ENCODE measurements at places on chromosomes 3 and 15.
A peak's percentile ranks its signal among the peaks of the same experiment; 100 is the strongest.

GRCh38 chr3:28036599-28037575 is 204.5 kb upstream of the CMC1 start:
- DNase-seq, result no peak

GRCh38 chr15:78922527-78922926 is 22.3 kb downstream of the CTSH start:
- no peak for DNase-seq

DNA sequence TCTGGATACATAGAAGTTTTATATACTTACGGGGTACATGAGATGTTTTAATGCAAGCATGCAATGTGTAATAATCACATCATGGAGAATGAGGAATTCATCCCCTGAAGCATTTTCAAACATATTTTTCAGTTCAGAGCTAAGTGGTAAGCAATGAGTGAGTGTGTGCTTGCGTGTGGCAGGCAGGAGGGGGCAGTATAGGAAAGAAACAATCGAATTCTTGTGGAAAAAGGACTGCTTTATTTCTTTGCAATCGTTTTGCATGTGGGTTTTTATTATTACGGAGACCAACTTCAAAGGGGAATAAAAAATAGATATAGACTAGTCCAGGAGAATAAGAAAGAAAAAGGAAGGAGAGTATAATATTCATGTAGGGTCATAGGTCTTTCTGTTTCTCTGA is 271.6 kb downstream of the CHL1 start:
- no peak for DNase-seq

DNA sequence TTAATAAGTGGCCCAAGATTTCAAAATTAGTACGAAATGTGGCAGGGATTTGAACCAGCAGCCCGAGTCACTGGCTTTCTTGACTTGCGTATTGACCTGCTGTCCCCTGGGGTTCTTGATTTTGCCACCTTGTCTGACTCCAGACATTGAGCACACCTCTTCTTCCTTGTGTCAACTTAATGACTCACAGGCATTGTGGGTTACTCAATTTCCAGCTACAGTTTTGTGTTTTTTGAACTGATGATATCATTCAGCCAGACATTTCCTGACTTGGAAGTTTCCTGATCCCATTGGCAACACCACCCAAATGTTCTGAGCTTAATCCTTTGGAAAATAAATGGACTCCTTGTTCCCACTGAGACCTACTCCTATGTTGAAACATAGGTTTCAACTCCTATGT is 64.2 kb downstream of the MOBP start:
- DNase-seq, result no peak

DNA sequence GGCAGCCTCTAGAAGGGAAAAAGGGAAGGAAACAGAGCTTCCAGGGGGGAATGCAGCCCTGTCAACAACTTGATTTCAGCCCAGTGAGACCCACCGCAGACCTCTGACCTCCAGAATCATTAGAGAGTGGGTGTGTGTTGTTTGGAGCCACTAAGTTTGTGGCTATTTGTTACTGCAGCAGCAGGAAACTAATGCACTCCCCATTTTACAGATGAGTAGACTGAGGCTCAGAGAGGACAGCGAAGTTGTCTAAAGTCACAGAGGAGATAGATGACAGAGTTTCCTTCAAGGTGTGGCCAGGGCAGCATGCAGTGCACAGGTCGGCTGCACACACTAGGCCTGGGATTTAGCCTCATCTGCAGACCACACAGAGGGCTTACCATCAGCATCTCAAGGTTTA is 81.8 kb upstream of the ALDH1L1 start:
- no peak for DNase-seq

DNA sequence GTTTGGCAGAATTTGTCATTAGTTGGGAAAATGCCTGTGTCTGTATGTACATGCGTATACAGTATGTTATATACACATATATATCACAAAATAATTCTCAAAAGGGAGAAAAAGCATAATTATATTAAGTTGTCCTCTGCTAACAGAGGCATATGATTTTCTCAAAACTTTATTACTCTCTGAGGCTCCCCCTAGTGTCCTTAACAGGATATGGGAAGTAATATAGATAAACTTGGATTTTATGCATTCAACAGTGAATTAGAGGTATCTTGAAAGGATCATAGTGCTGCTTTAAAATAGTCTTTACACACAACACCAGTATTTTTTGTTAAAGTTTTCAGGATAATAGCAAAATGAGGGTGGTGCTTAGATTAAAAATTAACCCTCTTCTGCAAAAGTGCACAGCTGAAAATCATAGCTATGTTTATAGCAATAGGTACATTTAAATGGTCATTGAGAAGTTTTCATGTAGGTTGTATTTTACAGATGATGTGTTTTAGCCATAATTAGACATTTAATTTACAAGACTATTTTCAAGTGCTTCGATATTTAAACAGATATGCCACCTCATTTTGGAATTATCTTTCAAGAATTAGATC is 454.0 kb upstream of the ROBO2 start:
- peak; percentile 3 for DNase-seq

DNA sequence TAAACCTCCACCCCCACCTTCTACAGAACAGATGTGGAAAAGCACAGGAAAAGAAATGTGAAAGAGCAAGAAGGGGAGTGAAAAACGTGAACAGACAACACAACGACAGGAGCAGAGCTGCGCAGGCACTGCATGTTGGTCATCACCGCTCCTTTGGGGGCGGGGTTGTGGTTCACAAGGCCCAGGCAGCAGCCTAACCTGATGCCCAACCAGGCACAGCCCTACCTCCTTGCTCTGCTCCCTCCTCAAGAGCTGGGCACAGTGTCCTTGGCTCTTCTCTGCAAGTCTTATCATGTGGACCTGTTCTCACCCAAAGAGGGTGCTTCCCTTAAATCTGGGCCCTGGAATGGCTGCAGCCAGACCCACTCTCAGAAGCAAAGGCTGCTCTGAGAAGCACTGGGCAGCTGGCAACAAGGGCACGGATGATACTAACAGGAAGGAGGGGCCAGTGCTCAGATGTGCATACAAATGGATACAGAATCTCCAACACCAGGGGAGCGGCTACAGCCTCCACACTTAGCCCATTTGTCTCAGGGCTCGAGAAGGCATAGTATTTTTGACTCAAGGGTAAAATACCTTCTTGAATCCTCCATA is 64.6 kb downstream of the DHX30 start:
- DNase-seq, result no peak

DNA sequence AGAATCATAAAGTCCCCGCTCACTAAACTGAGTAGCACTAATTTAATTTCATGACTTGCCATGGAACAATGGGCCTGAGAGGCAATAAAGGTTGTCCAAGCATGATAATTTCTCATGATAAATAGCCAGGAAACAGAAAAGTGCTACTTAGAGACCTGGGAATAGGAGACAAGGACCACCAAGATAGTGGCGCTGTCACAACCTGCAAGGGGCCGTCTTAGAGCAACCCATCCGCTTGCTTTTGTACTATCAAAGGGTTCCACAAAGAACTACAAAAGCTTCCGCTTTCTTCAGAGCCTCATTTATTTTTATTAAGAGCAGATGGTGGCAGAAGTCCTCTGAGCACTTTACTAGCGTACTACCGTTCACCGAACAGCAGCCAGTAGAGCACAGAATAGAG is 421.7 kb upstream of the GRM7 start:
- DNase-seq, result no peak

GRCh38 chr3:146156666-146157314 is 4.2 kb downstream of the PLOD2 start:
- no peak for DNase-seq

DNA sequence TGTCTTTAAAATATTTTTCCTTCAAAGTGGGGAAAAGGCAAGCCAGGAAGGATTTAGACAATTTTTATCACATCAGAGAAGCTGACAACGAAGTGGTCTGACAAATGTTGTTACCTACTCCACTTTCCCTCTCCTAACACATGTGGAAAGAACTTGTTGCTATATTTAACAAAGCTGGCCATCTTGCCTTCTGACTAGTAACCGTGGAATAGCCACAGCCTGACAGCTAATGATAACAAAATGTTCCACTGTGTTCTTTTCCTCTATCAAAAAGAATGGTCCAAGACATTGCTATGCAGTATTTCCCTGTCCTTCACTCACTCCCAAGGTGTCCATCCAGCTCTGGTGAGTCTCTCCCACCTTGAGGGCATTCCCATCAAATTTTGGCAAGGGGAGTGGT is 481.4 kb upstream of the THBS1 start:
- no peak for DNase-seq

DNA sequence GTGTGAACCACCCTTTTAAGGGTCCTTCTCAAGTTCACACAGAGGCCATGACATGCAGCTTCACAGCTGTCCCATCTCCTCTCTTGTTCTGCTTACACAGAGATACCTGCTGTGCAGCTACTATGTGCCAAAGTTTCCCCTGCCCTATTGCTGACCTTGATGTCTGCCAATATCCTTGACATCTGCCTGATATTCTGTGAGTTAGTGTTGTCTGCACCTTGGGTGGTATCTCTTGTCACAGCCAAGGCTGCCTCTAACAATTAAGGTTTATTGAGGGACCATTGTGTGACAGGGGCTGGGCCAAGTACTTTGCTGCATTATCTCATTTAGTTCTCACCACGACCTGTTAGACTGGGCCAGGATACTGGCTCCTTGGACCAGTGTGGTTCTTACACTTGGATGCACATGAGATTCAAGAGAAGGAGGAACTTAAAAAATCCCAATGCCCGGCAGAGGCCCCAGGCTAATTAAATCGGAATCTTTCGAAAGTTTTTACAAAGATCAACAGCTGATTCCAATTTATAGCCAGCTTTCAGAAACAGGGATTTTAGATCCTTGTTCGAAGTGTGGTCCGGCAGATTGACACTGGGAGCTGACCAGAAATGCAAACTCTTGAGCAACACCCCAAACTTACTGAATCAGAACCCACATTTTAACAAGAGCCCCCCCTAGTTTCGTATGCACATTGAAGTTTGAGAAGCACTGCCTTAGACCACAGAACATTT is 178.6 kb downstream of the SATB1 start:
- DNase-seq, result peak; percentile 5

DNA sequence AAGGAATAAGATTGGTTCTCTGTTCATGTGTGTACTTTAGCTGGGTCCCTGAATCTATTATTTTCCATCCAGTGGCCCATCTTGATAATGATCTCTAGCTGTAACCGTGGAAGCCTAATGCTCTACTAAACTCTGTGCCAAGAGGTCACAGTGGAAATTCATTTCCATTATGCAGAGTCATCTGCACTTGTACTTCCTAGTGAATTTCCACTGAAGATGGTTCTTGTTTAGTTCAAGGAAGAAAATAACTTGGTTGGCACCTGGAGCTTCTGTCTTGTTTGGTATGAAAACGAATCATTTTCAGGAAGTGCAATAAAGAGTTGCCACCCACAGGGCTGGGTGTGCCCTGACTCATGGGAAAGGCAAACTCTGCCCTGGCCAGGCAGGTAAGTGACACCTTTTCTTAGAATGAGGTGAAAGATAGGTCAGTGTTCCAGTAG is 10.3 kb downstream of the LPP start:
- no peak for DNase-seq

DNA sequence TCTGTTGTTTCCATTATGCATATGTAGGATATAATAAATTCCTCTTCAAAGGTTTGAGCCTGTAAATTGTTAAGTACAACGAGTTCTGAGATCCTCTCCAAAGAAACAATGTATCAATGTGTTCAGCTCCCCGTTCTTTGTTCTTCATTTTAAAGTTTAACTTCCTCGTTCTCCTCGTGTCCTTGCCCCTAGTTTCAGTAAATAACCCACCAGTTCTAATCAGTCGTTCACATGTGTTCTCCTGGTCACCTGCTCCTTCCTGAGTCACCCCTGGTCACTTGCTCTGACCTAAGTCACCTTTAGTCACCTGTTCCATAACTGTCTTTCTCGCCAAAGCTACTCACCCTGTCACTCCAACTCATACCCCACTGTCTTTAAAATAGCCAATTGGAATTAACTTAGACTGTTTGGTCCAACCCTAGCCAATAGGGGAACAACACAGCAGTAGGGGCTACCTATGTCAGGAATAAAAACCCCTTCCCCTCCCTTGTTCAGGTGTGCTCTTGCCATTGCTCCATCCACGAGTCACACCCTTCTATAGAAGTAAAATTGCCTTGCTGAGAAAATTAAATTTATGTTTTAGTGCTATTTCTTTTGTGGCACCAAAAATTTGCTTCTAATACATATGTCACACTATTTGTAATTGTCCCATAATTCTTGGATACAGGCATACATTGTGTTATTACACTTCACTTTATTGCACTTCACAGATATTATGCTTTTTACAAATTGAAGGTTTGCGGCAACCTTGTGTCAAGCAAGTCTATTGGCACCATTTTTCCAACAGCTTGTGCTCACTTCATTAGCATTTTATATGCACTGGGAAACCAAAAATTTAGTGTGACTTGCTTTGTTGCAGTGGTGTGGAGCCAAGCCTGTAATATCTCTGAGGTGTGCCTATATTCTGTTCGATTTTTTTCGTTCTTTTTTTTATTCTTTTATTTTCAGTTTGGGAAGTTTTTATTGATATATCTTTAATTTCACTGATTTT is 15.3 kb upstream of the MCF2L2 start:
- DNase-seq, result no peak

DNA sequence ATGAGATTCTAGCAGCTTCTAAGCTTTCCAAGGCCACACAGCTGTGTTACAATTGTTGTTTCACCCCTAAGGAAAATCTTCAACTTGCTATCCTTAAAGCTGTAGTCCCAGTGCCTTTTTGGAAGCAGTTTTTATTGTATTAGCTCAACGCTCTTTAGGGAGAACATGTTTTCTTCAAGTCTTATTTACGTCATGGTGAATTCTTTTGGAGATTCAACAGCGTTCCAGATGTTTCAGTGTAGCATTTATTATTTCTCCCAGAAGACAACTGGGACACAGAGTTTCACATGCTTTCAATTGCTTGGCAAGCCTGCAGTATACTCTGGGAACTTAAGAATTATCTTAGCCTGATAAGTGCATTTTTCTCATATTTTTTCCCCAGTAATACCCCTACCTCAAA is 888.3 kb downstream of the PLOD2 start:
- DNase-seq, result no peak

- no peak for DNase-seq
These were observed 12.2 kb downstream of the RNF111 start for GRCh38 chr15:58999694-59000093.

- no peak for DNase-seq
These were observed 45.2 kb downstream of the CCNB2 start for GRCh38 chr15:59150185-59150584.

Data from NCI-H1092 treated with DMSO at 0.1 percent for 48 hours (cell line).